ENCODE measurements at places on chromosomes 13 and 19.

DNA sequence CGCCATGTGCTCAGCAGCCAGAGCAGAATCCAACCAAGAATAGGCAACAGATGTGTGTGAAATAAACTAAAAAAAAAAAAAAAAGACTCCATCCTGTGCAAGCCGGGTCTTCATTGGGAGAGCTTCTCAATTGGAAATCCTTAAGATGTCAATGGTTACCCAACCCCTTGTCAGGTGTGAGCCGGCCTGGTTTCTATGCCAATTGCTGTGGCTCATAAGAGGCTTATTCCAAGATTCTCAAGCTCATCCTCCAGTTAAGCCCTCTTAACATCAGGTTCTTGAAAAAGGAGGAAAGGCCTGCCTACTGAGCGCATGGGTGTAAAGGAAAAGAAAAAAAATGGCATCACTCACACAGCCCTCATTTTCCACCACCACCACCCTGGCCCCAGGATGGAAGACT, 1084.6 kb downstream of the UQCRFS1 start:
- DNase-seq, result no peak

GRCh38 chr13:42363941-42364612, 92.1 kb downstream of the AKAP11 start:
- no peak for DNase-seq

GRCh38 chr13:96426167-96426566, 336.3 kb downstream of the HS6ST3 start:
- DNase-seq, result no peak

DNA sequence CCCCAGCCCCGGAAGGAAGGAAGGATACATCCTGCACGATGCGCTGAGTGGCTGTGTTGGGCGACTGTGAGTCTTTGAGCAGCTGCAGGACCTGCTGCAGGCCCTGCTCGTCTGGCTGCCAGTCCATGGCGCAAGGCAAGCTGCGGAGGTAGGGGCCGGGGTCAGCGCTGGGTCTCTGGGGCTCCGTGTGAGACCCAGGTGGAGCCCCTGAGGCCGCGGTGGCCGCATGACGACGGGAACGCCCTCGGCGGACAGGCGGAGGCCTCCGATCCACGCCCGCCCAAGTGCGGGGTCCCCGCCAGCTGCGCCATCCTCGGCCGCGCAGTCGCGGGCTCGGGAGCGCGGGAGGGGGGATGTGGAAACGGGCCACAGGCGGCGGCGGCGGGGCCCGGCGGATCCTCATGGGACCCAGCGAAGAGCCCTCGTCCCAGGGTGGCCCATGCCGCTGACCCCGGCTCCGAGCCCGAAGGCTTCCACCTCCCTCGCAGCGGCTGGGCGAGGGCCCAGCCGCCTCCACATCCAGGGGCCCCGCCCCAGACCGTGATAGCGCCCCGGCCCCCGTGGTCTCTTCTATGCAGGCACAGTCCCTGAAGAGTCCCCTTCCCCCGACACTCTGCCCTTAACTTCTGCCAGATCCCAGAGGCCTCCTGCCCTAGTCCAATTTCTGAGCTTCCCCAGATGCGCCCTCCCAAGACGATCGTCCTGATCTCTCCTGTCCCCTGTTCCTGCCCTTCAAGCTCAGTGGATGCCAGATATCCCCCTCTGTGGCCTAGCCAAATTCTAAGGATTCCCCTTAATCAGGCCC, 2.7 kb downstream of the TNPO2 start:
- DNase-seq, result no peak

GRCh38 chr13:35722458-35723052, 246.1 kb upstream of the MAB21L1 start:
- no peak for DNase-seq

DNA sequence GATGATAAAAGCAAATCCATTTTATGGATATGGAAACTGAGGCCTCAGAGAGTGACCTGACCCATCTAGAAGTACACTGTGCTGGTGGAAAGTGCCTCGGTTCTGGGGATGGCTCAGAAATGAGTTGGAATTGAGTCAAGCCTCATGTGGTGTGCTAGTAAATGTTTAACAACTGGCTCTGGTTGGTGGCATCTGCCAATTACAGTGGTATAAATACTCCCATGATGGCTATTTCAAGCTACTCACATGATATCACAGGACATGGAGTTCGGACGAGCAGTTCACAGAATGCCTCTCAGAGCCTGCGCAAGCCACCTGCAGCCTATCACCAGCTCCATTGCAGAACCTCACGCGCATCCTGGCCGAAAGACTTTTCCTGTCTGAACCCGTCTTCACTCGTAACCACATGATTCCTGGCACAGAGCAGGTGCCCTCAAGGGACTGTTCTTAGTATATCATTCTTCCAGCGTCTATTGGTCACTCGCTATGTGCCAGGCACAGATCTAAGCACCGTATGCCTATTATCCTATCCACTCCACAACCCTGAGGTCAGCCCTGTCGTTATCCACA, 9.1 kb downstream of the TMEM150B start:
- no peak for DNase-seq

- no peak for DNase-seq
Observed at GRCh38 chr13:59441596-59442280, 722.0 kb downstream of the DIAPH3 start.

- DNase-seq, result no peak
Observed at GRCh38 chr13:27419328-27419727, 5.1 kb upstream of the GTF3A start.

GRCh38 chr19:46381346-46381745, 32.0 kb downstream of the CCDC8 start:
- DNase-seq, result no peak

GRCh38 chr19:6660930-6661329, 9.0 kb downstream of the TNFSF14 start:
- DNase-seq, result no peak

GRCh38 chr13:105920370-105920769, 615.1 kb downstream of the EFNB2 start:
- no peak for DNase-seq

GRCh38 chr19:45471111-45471930, 3.5 kb downstream of the FOSB start:
- DNase-seq, result no peak

GRCh38 chr19:47507924-47508553, 6.8 kb downstream of the NAPA start:
- no peak for DNase-seq

DNA sequence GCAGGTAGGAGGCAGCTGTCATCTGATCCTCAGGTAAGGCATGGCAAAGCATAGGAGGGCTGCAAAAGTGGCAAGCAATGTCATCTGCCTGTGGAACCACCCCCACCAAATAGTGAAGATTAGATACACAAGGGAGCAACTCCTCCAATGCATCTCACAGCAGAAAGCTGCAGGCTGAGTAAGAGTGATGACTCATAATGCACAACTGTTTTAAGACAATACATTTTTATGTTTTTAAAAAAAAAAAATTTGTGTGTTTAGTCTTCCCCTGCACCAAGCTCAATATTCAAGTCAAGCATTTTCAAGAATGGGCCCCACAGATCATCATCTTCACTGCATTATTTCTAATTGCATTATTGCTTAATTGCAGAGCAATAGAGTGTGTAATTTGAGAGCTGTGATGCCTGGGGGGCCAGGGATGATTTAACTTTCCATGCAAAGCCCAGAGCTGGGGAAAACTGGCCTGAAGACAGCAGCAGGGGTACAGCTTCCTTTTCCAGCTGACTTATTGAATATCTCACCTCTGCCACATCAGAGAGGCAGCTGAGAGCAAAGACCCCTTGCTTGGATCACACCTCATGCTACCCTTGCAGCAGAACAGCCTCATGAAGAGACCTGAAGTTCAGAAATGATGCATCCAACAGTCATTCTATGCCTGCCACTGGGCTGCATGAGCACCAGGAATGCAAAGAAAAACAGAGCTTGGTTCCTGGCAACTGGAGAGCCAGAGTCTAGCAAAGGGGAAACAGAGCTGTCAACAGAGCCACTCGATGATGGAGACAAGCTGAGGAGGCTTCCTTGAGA, 22.7 kb upstream of the POP4 start:
- DNase-seq, result no peak

- DNase-seq, result no peak
Observed at GRCh38 chr13:114155926-114156883, 22.9 kb upstream of the CFAP97D2 start.

DNA sequence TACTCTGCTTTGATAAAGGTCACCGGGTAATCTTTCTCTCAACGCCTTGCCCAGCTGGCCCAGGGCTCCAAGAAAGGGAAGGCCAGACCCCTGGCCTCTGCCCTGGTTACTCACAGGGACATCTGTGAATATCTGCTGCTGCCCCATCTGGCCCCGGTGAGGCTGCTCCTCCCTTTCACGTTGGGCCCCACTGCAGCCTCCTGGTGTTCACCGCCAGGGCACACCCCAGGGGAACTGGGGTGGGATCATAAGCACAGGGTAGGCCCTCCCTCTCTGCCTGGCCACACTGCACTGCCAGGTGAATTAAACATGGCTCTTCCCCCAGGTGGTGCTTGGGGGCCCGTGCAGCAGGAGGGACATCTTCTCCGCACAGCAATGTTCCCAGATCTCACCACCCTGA, 12.7 kb downstream of the LAIR1 start:
- DNase-seq, result no peak

GRCh38 chr13:104253063-104253680, 1187.0 kb upstream of the SLC10A2 start:
- no peak for DNase-seq

GRCh38 chr13:32246468-32246867, 68.7 kb downstream of the ZAR1L start:
- peak; percentile 4 for DNase-seq

DNA sequence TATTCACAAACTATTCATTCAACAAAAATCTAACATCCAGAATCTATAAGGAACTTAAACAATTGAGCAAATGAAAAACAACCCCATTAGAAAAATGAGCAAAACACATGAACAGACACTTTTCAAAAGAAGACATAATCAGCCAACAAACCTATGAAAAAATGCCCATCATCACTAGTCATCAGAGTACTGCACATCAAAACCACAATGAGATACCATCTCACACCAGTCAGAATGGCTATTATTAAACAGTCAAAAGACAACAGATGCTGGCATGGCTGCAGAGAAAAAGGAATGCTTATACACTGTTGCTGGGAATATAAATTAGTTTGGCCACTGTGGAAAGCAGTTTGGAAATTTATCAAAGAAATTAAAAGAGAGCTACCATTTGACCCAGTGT, 487.6 kb downstream of the GPC6 start:
- no peak for DNase-seq

- DNase-seq, result no peak
Observed at GRCh38 chr13:45339867-45340266, 1.1 kb downstream of the TPT1 start.

DNA sequence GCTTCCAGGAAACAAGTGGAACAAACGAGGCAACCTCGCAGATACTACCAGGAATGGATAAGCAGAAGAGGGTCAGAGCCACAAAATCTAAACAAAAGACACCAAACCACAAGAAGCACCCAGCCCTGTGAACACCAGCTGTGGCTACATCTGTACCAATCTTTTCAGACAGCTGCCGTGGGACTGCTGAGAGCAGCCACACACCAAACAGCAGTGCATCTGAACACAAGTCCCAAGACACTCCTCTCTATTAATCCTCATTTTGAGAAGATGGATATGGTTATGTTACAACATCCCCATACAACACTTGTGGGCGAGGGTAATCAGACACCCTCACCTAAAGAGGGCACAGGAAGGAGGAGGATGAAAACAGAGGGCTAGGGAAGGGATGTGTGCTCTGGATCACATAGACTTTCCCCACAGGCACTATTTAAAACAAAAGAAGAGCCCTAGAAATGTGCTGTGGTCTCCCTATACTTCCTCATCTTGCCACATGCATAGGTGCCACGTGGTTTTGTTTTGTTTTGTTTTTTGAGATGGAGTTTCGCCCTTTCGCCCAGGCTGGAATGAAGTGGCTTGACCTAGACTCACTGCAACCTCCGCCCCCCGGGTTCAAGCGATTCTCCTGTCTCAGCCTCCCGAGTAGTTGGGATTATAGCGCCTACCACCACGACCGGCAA, 41.6 kb upstream of the ZNF14 start:
- no peak for DNase-seq

All from stimulated activated CD4-positive, alpha-beta T cell treated with anti-CD3 and anti-CD28 coated beads, TNF-alpha, amount 100 ng/mL, for 1 hour (primary cell).